ENCODE measurements at places on chromosomes 16 and 17.

GRCh38 chr16:85144026-85144915, 32.0 kb upstream of the CIBAR2 start:
- DNase-seq, result no peak

GRCh38 chr16:4892361-4893102, 44.4 kb downstream of the PPL start:
- DNase-seq, result no peak

- no peak for DNase-seq
Observed at GRCh38 chr16:2035431-2036199, 8.9 kb downstream of the NHERF2 start.

DNA sequence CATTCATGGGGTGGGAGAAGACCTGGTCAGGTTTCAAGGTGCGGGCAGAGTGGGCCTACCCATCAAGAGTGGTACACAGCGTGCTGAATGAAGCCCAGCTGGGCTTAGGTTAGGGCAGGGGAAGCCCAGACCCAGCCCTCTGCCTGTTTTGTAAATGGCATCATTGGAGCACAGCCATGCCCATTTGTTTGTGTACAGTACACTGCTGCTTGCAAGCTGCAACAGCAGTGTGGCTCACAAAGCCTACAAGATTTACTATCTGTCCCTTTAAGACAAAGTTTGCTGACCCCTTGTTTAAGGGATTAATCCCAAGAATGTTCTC, 230.1 kb upstream of the TNRC6C start:
- no peak for DNase-seq

- DNase-seq, result no peak
Observed at GRCh38 chr16:67551091-67551490, 11.2 kb upstream of the CTCF start.

GRCh38 chr17:74147056-74147835, 56.2 kb upstream of the RPL38 start:
- DNase-seq, result no peak

GRCh38 chr17:31398381-31399311, 7.2 kb downstream of the RAB11FIP4 start:
- no peak for DNase-seq

DNA sequence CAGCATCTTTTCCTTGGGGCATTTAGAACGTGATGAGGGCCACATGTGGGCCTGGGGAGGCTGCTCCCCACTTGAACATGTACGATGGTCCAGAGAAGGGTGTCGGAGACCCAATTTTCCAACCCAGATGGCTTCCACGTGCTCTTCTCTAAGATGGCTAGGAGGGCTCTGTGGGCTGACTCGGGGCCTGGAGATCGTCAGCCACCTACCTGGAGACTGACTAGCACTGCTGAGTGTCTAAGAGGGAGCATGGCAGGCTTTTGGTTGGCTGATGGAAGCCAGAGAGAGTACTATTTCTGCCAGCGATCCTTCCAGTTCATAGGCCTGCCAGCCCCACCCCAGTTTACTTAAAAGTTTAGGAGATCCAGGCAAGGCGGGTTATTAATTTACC, 60.2 kb upstream of the CLEC18A start:
- no peak for DNase-seq

DNA sequence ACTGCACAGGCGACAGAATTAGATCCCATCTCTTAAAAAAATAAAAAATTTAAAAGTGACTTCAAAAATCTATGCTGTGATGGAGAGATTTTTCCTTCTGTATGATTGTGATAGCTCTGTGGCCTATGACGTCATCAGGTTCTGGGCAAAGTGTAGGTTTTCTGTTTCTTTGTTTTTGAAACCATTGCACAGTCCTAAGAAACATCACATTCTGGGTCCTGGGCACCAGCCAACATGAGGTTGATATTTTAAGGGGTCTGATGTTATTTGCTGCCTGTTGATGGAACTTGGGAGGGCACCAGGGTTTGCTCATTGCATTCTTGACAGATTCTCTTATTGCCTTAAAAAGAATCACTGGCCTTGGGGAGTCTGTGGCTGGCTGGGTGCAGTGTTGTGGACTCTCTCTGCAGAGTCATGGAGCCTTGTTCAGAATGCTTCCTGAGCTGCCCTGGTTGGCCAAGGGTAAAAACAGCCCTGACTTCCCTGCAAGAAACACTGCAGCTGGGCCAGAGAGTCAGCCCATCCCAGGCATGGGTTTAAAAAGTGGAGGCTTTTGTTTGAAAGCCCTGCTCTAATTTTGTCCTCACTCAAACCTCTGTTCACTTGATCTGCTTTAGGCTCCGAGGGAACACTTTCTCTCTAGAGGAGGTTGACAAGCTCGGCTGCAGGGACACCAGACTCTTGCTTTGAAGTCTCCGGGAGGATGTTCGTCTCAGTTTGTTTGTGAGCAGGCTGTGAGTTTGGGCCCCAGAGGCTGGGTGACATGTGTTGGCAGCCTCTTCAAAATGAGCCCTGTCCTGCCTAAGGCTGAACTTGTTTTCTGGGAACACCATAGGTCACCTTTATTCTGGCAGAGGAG, 10.5 kb upstream of the CYLD start:
- no peak for DNase-seq

DNA sequence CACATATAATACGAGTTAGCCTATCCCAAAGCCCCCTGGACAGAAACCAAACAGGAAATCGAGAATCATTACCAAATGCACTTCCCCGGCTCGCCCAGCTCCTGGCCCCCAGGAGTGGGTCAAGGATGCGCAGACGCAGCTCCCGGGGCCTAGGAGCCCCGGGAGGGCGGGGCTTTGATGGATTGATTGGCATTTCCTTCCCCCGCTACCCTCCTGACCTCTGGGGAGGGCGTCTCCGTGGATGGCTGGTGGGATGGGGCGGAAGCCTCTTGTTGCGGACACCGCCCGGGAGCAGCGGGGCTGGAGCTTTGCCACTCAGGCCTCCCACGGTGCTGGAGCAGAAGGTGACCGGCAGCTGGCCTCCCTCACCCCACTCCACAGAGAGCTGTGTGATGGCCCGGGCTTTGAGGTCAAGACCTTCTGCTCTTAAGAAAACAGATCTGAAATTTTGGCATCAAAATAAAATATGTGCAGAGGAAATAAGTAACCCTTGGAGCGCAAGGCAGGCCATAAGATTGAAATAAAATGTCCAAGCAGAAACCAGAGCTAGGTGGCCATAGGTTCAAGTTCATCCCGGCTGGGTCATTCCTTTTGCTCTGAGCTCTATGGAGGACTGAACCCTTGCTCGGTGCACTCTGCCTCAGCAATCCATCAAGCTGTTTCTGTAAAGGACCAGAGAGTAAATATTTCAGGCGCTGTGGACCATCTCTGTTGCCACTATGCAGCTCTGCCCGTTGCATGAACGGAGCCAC, 262.3 kb downstream of the SOX9 start:
- DNase-seq, result no peak

GRCh38 chr17:32899236-32900013, 22.5 kb upstream of the MYO1D start:
- no peak for DNase-seq

- no peak for DNase-seq
Observed at GRCh38 chr17:41322903-41323895, 7.7 kb upstream of the KRTAP17-1 start.

DNA sequence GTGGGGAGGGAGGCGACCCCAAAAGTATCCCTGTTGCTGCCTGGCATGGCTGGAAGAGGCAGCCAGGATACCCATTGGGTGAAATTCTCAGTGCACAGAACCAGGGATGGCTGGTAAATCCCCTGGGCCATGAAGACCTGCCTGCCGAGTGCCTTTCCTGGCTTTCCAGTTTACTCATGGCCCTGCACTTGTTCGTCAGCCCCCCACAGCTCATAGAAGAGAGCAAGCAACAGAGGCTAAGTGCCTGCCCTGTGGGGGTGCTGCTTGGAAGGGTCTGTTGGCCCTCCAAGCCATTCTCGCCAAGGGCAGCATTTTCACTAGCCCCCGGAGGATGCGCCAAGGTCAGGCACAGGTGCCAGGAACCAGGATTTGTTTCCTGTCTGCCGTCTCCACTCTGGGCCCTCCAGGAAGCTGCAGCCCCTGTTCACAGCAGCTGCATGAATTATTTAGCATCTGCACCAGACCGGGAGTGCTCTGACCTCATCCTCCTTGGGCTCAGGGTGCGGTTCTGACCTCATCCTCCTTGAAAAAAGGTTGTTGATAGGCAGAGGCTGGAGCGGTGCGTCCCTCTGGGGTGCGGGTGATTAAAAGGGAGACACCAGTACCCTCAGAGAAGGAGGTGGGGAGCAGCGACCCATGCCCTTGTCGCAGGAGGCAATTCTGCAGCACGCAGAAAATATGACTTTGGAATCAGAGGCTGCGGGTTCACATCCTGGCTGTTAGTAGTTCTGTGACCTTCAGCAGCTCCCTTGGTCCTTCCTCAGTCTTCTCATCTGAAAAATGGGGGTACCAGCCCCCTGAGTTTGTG, 14.2 kb upstream of the CD300A start:
- DNase-seq, result no peak

GRCh38 chr17:67051837-67052236, 7.5 kb downstream of the CACNG1 start:
- DNase-seq, result no peak

All from activated naive CD8-positive, alpha-beta T cell treated with anti-CD3 and anti-CD28 coated beads, Interleukin-2, amount 50 U/mL, for 16 hours (primary cell).